ENCODE measurements at places on chromosomes 12 and 14. TPM values are rescaled to one million over a fixed set of nuclear protein-coding genes. Genes with fewer than 3 reads are reported as not detected.

CD9 gene
- total RNA-seq: 380 TPM

BBOF1 gene
- 0.47 TPM for total RNA-seq

RHEBL1 gene
- 3.9 TPM for total RNA-seq

TUBA1A gene
- total RNA-seq: 80.7 TPM

ABCB9 gene
- 10.5 TPM for total RNA-seq

STON2 gene
- total RNA-seq: 81.2 TPM

GARIN6 gene
- not detected for total RNA-seq

HOXC4 gene
- 4.1 TPM for total RNA-seq

OR4N2 gene
- not detected for total RNA-seq

ABHD12B gene
- not detected for total RNA-seq

CATSPERB gene
- not detected for total RNA-seq

TAS2R13 gene
- not detected for total RNA-seq

ANKRD33 gene
- not detected for total RNA-seq

SLC6A12 gene
- not detected for total RNA-seq

TAS2R8 gene
- not detected for total RNA-seq

Data from hair follicular keratinocyte (primary cell).